ENCODE measurements at places on chromosomes 6 and 20.

DNA sequence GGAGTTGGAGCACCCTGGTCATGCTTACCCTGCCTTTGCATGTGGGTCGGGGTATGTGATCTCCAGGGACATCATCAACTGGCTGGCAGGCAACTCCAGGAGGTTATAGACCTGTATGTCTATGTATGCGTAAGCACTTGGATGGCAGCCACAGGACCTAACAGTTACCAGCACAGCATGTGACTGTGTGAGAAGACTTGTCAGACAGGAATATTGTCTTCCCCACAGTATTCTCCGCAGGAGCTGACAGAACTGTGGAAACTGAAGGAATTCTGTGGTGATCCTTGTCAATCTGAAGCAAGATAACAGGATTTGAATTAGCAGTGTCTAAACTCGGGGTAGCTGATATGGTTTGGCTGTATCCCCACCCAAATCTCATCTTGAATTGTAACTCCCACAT is 59.2 kb downstream of the TMEM244 start:
- DNase-seq = no peak

DNA sequence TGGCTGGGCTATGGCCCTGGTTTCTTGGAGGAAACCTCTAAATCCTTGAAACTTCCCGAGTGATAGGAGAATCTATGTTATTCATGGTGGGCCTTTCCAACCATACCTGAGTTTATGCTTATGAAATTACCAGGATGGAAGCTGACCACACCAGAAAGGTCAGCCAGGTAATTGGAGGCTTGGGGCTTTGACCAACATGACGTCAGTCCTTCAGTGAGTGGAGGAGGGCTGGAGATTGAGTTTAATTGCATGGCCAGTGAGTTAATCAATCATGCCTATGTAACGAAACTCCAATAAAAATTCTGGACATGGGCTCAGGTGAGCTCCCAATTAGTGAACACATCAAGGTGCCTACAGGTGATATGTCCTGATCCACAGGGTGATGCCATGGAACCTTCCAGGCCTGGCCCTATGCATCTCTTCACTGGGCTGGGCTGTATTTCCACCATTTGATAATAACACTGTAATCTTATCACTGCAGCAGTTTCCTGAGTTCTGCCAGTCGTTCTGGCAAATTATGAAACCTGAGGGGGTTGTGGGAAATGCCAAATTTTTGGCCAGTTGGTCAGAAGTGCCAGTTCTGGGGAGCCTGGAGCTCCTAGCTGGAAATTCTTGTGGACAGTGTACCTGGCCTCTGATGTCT is 106.5 kb downstream of the CDH26 start:
- DNase-seq = no peak

DNA sequence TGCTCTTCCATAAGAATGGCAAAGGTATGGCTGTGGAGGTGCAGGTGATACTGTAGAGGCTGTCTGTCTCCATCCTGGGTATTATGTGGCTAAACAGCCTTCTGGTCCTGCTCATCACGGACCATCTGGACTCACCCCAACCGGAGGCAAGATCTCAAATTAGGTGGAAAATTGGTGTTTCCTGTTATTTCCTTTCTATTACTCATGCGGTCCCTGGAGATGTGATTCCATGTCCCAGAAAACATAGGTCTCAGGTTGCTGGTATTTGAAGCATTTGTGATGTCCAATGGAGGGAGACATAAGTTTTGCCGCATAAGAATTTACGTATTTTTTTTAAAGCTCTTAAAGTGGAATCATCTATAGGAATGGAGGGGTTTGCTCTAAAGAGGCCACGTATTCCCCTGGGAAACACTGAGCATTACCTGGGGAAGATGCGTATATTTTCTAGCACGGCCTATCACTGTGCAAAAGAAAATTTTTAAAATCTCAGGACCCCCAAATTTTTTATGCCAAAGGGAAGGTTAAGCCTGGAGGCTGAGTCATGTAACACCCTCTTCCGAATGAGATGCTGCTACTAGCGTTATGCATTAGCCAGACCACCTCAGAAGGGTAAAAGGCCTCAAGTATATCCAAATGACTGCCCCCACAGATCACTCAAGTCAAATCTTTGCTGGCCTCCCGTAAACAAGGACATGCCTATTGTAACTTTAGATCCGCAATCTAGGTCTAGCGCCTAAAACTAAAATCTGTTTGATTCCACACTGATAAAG is 22.4 kb upstream of the PBOV1 start:
- DNase-seq = no peak

GRCh38 chr6:64046746-64047208 is 411.2 kb downstream of the PHF3 start:
- DNase-seq = no peak

DNA sequence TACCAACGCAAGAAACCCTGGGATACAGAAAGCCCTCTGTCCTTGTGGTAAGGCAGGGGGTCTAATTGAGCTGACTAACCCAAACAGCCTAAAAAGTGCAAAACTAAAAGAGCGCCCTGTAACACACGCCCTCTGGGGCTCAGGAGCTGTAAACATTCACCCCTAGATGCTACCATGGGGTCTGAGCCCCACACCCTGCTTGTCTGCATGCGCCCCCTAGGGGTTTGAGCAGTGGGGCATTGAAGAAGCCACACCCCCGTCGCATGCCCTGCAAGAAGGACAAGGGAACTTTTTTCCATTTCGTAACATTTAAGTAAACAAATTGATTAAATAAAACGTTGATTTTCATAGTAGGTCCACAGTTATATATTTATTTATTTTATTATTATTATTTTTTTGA is 616.9 kb upstream of the MAN1A1 start:
- DNase-seq = no peak
